ENCODE measurements at places on chromosomes 4 and X. TPM values are rescaled to one million over a fixed set of nuclear protein-coding genes. Genes with fewer than 3 reads are reported as not detected.

DNA sequence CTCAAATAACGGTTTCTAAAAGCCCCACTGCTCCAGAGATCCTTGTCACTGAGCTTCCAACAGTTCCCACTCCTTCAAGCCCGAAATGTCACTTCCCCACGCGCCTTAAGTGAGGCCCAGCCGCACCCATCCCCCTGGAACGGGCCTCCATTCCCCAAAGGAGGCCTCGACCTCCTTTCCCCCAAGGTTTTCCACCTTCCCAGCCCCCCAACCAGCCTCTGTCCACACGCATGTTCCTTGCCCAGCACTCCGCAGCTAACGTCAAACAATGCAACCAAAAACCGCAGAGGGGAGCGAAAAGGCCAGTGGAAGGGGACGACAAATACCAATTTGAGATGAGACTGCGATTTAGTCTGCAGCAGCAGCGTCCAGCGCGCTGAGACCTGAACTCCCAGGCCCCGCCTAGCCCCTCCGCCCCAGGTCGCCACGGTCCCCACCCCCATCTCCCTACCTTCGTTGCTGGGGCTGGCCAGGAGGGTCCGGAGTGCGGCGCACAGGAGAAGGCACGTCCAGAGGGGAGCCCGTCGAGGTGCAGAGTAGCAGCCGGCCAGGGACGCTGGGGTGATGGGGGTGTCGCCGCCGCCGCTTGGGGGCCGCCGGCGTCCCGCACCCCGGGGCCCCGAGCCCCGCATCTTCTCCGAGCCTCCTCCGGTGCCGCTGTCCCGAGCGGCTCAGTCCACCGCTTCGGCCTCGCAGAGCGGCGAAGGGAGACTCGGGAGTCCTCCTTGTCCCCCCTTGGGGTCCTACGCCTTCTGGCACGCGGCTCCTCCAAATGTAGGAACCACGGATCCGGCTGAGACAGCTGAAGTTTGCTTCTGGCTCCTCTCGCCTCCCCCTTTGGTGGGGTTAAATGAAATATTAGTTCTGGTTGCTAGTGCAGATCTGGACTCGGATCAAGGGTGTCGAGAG lies 924 bp downstream of the EPHA5 start:
- DNase-seq = no peak

GRCh38 chr4:43047058-43047457 lies 154.5 kb downstream of the GRXCR1 start:
- DNase-seq = no peak

DNA sequence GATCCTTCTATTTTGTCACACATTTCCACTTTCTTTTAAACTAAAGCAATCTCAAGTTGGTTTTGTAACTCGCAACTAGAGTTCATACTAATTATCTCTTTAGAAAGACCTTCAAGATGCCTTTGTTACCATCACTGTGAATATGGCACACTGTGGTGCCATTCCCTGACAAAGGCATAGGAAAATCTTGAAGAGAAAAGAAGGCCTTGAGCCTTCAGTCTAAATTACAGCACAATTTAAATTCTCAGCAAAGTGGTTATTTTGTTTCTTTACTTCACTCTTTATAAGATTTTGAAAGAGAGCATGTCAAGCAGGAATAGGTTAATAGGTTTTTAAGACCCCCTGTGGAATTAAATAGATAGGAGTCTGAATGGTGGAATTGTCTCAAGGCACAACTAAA lies 89.0 kb upstream of the BANK1 start:
- no peak for DNase-seq

- no peak for DNase-seq
These were observed 5.8 kb downstream of the SRD5A3 start for GRCh38 chr4:55351824-55352223.

DNA sequence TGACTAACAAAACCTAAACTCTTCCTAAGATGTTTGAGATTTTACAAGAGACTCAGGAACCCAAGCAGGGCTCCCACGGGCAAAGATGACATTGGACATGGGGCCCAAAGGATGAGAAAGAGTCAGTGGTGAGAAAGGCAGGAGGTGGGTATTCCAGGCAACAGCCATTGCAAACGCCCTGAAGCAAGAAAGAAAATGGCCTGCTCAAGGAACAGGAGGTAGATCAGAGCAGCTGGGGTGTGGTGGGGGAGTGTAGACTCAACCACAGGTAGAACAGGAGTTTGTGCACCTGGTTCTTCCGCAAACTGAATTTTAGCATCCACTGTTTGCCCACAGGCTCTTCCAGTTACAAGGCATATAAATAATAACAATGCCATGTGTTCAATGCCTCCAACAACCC lies 3.3 kb downstream of the PPP2R2C start:
- DNase-seq = no peak

ERAS gene
- polyA plus RNA-seq = 0.51 TPM

CXCL6 gene
- not detected for polyA plus RNA-seq

- no peak for DNase-seq
These were observed 34.6 kb downstream of the JAKMIP1 start for GRCh38 chr4:6165766-6166165.

DNA sequence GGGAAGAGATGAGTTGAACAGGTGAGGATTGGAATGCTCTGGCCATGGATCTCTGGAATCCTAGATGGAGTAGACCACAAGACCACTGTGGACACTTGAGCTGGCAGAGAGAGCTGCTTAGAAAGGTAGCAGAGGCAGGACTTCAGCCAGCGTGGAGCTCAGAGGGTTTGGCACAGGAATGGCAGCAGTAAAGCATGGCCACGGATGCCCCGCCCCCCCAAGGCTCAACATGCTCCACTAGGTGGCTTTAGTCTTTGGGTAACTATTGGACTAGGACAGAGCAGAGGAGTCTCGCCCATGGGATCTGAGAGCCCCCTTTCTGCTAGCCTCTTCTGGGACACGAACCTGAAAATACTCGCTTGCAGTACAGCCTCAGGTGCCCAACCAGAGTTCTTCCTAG lies 150.1 kb upstream of the NEIL3 start:
- DNase-seq = no peak

DNA sequence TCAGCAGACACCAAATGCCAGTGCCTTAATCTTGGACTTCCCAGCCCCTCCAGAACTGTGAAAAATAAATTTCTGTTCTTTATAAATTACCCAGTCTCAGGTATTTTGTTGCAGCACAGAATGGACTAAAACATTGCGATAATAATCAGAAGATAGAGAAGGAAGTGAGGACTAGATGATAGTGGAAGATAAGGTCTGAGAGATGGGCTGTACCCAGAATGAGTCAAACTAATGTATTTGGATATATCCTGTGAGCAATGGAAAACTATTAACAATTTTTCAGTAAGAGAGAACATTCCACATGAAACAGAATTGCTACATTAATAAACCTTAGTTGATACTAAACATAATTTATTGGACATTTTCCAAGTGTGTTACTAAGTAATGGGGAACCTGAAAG lies 93.3 kb downstream of the FANCB start:
- no peak for DNase-seq
